ENCODE measurements at places on chromosomes 4 and X. TPM values are rescaled to one million over a fixed set of nuclear protein-coding genes. Genes with fewer than 3 reads are reported as not detected.

GRCh38 chrX:49901048-49901447, 21.3 kb upstream of the CLCN5 start:
- no peak overlapping the region for H3K27ac ChIP-seq
- H3K27me3 ChIP-seq = peaks cover 39% of the 10 kb centered on the region
- no peaks in the 10 kb centered on the region for H3K4me1 ChIP-seq
- DNase-seq = no peak

GRCh38 chrX:72180539-72180938, 1.0 kb upstream of the PIN4 start:
- H3K27ac ChIP-seq = no peak overlapping the region
- no peaks in the 10 kb centered on the region for H3K27me3 ChIP-seq
- H3K4me3 ChIP-seq = no peak overlapping the region
- H3K4me1 ChIP-seq = peaks cover 5% of the 10 kb centered on the region
- no peaks in the 10 kb centered on the region for H3K36me3 ChIP-seq

DNA sequence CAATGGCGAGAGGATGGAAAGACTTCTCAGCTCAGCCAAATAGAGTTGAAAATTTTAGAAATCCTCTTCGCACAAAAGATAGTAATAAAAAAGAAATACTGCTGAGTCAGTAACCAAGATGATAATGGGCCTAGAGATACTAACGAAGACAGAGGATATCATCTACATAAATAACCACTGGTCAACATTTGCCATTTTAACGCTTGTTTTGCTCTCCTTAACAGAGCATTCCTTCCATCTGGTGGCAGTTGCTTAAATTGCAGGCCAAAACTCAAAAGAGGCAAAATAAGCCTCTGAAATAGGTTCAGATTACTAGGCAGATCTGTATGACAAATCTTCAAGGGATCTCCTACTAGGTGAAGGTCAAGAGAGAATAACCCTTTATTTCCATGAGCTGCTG, 51.7 kb upstream of the MCF2 start:
- no peak for DNase-seq
- no peak overlapping the region for H3K4me3 ChIP-seq
- H3K27ac ChIP-seq = no peak overlapping the region

- no peak overlapping the region for H3K4me3 ChIP-seq
- no peak overlapping the region for H3K27ac ChIP-seq
- no peaks in the 10 kb centered on the region for H3K27me3 ChIP-seq
- DNase-seq = no peak
- H3K36me3 ChIP-seq = no peaks in the 10 kb centered on the region
- peaks cover 5% of the 10 kb centered on the region for H3K4me1 ChIP-seq
These were observed 2.2 kb upstream of the CFI start for GRCh38 chr4:109803924-109804571.

GRCh38 chrX:134026565-134027311, 41.3 kb upstream of the GPC3 start:
- H3K4me1 ChIP-seq = no peaks in the 10 kb centered on the region
- H3K4me3 ChIP-seq = no peak overlapping the region
- no peak overlapping the region for H3K27ac ChIP-seq
- H3K36me3 ChIP-seq = no peaks in the 10 kb centered on the region
- peak; percentile 32 for DNase-seq

- H3K27me3 ChIP-seq = no peaks in the 10 kb centered on the region
- no peak for DNase-seq
- no peaks in the 10 kb centered on the region for H3K36me3 ChIP-seq
These were observed 196.6 kb downstream of the PRDM5 start for GRCh38 chr4:120725639-120726580.

- no peak overlapping the region for H3K4me3 ChIP-seq
- H3K36me3 ChIP-seq = no peaks in the 10 kb centered on the region
- H3K27ac ChIP-seq = no peak overlapping the region
- no peaks in the 10 kb centered on the region for H3K27me3 ChIP-seq
These were observed 481.6 kb upstream of the FSTL5 start for GRCh38 chr4:162645381-162645780.

GRCh38 chrX:151596282-151596681, 32.8 kb downstream of the PASD1 start:
- DNase-seq = no peak
- H3K4me3 ChIP-seq = no peak overlapping the region
- H3K27ac ChIP-seq = no peak overlapping the region
- peaks cover 4% of the 10 kb centered on the region for H3K27me3 ChIP-seq

DNA sequence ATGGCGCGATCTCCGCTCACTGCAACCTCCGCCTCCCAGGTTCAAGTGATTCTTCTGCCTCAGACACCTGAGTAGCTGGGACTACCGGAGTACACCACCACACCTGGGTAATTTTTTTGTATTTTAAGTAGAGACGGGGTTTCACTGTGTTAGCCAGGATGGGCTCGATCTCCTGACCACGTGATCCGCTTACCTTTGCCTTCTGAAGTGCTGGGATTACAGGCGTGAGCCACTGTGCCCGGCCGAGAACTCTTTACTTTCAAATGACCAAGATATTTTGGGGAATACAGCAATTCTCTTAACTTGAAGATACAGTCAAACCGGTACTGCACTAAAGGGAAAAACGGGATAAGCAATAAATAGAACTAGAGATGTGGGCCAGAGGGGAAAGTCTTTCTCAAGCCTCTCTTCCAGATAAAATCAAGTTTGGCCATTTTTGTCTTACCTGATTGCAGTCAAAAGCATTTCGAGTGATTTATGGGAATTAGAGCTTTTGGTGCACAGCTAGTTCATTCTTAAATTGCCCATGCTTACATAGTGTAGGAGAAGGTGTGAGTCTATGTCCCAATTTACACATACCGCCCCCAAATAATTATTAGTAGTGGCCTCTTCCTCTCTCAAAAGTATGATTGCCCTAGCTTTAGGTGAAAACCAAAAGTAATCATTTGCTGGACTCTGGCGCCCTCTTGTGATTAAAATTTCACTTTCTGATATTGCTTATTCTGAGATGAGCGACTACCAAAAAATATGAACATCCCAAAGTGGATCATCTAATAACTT, 53.2 kb upstream of the ABCG2 start:
- no peaks in the 10 kb centered on the region for H3K27me3 ChIP-seq
- H3K4me3 ChIP-seq = no peak overlapping the region
- no peak for DNase-seq

DNA sequence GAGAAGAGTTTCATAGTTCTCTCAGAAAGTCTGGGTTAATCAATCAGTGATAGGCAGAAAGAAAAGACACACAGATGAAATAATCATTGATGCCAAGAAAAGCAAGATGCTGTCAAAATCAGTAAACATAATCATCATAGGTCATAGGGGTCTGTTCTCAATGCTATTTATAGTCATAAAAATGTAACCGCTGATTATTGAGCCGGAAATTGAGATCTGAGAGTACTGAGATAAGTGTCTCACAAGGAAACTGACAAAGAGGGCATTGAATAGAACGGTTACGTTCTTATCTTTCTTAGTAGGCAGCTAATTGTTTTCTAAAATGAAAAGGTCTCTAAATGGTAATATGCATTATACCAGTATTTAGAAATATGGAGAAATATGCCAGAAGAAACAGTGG, 1686.1 kb upstream of the AGA start:
- H3K4me1 ChIP-seq = no peaks in the 10 kb centered on the region
- H3K27me3 ChIP-seq = no peaks in the 10 kb centered on the region
- no peak overlapping the region for H3K4me3 ChIP-seq
- DNase-seq = no peak
- no peak overlapping the region for H3K27ac ChIP-seq

DNA sequence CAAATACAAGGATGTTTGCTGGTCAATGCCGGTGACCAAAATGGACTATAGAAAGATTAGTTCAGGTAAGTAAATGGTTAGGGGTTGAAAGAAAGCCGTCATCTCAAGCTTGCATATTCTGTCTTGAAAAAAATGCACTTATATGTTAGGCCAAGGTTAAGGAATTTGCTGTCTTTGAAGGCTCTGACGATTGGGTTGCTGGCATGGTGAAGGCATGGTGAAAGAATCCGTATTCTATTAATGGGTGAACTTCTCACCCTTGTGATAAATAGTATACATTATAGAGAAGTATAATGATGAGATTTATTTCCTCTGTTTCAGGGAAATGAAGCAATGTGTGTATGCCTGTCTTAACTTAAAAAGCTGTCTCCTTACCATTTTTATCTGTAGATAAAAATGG, 132.6 kb downstream of the ADGRL3 start:
- H3K4me1 ChIP-seq = no peaks in the 10 kb centered on the region
- DNase-seq = no peak
- H3K4me3 ChIP-seq = no peak overlapping the region

DNA sequence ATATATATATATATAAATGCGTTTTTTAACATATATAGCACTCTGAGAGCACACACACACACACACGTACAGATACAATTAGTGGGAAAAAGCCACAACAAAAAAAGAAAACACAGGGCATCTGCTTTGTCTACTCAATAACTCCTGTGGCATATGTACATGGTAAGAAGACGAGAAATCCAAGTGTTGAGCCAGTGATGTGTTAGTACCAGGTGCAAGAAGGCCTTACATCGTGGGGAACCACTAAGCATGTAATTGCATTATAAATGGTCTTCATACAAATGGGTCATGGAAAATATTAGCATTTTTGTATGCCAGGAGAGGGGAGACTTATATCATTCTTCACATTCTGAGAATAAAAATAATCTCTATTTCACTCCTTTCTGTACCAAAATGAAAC, 62.7 kb upstream of the FAM47B start:
- H3K27me3 ChIP-seq = no peaks in the 10 kb centered on the region
- no peaks in the 10 kb centered on the region for H3K4me1 ChIP-seq
- H3K27ac ChIP-seq = no peak overlapping the region
- H3K36me3 ChIP-seq = no peaks in the 10 kb centered on the region
- H3K4me3 ChIP-seq = no peak overlapping the region

DNA sequence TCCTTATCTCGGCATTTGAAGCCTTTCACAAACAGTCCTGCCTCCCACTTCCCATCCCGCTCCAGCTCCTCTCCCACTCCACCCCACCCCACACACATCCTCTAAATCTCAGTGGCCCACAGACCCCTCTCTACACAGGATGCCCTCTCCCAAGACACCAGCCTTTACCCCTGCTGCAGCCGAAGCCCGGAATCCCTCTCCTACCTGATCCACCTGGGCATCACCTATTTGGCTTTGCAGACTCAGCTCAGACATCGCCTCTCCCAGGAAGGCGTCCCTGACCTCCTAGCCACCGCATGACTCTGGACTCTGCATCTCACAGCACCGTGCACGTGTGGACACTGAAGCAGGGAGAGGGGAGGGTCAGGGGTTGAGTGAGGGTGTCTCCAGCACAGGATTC, 11.5 kb downstream of the PPP2R2C start:
- H3K4me3 ChIP-seq = no peak overlapping the region
- no peaks in the 10 kb centered on the region for H3K36me3 ChIP-seq
- no peak overlapping the region for H3K27ac ChIP-seq
- no peak for DNase-seq
- peaks cover 6% of the 10 kb centered on the region for H3K27me3 ChIP-seq

DNA sequence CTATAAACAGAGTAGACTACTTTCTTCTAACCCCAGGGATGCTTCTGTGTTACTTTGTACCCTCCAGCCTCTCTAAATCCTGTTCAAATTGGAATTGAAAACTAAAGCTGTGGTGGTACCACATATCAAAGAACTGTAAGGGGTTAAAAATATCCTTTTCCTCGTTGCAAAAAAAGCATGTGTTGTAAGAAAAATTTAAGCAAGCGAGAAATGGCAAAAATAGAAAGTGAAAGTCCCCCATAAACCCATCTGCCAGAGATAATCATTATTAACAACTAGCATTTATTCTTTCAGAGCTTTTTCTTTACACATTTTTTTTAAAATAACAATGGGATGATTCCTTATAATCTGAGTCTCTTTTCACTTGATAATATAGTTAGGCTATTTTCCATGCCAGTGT, 40.6 kb downstream of the TMEM164 start:
- H3K4me1 ChIP-seq = peaks cover 14% of the 10 kb centered on the region
- no peak overlapping the region for H3K27ac ChIP-seq
- no peaks in the 10 kb centered on the region for H3K36me3 ChIP-seq
- no peaks in the 10 kb centered on the region for H3K27me3 ChIP-seq
- no peak overlapping the region for H3K4me3 ChIP-seq

DNA sequence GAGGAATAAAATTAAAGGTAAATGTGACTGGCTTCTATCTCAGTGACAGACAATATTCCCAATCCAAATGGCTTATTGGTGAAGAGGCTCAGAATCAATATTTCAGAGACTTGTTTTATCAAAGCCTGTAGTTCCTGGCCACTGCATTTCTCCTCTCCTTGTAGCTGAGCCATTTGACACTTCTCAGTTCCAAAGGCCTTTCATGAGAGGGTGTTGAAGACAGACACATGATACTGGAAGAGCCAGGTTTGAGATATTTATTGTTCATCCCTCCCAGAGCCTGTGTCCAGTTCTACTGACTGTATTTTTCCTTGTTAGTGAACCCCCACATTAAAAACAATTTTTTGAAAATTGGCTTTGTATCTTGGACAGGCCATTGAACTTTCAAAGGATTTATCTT, 12.9 kb upstream of the INPP4B start:
- no peaks in the 10 kb centered on the region for H3K4me1 ChIP-seq
- no peaks in the 10 kb centered on the region for H3K27me3 ChIP-seq
- H3K4me3 ChIP-seq = no peak overlapping the region

DNA sequence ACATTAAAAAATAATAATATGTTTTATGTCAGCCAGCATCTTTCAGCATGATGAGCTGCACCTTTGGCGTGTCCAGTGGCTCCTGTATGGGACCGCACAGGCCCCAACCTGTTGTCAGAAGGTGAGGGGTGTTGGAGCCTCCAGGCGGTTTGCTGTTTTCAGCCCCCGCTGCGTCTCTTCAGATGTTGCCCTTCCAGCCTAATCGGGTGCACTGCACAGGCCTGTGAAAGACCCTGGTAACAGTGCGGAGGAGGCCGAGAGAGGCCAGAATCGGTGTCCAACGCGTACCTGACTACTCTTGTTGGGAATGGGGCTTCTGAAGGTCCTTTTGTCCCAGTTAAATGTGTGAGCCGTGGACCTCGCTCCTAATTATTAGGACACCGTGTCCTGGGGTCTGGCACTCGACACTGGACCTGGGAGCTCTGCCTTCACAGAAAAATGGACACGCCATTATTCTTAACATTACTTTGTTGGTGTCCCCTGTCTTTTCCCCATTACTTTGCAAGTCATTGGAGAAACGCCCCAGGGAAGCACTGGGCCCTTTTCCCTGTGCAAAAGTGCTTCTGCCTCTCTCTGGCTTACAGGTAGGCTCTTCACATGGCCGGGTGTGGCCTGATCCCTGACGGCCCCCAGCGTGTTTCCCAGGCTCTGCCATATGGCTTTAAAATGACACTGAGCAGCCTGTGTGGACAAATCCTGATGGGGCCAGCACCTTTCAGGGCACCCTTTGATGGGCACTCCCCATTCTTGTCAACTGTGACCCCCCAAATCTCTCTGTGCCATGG, 51.2 kb downstream of the TBC1D14 start:
- no peak for DNase-seq
- H3K27ac ChIP-seq = no peak overlapping the region
- no peak overlapping the region for H3K4me3 ChIP-seq
- no peaks in the 10 kb centered on the region for H3K36me3 ChIP-seq
- no peaks in the 10 kb centered on the region for H3K27me3 ChIP-seq
- peaks cover 27% of the 10 kb centered on the region for H3K4me1 ChIP-seq

IQSEC2 gene
- 19.6 TPM for total RNA-seq

AGTR2 gene
- total RNA-seq = 0.39 TPM

MAD2L1 gene
- 1.0 TPM for total RNA-seq

GPR119 gene
- total RNA-seq = not detected

Data from adrenal gland (tissue), 19 donors.